ENCODE measurements at places on chromosomes 11 and 22. TPM values are rescaled to one million over a fixed set of nuclear protein-coding genes. Genes with fewer than 3 reads are reported as not detected.

Gene CREB3L1
- total RNA-seq = 12.5 TPM

Gene ZP1
- not detected for total RNA-seq

Gene CRYBB3
- not detected for total RNA-seq

Gene TPP1
- 15.7 TPM for total RNA-seq

Gene MMP8
- total RNA-seq = 1.6 TPM

Gene PLA2G6
- total RNA-seq = 14.1 TPM

Gene ZBTB44
- total RNA-seq = 111 TPM

Gene YPEL1
- total RNA-seq = 20.4 TPM

Gene ESAM
- total RNA-seq = 9.4 TPM

Gene CAPRIN1
- 192 TPM for total RNA-seq

Gene APBB1
- total RNA-seq = 28.7 TPM

Gene IGLL1
- total RNA-seq = not detected

Gene MRGPRF
- total RNA-seq = 16.7 TPM

Gene DRD4
- total RNA-seq = not detected
